Osteoblast (primary cell): ENCODE measurements at places on chromosomes 4 and X.

DNA sequence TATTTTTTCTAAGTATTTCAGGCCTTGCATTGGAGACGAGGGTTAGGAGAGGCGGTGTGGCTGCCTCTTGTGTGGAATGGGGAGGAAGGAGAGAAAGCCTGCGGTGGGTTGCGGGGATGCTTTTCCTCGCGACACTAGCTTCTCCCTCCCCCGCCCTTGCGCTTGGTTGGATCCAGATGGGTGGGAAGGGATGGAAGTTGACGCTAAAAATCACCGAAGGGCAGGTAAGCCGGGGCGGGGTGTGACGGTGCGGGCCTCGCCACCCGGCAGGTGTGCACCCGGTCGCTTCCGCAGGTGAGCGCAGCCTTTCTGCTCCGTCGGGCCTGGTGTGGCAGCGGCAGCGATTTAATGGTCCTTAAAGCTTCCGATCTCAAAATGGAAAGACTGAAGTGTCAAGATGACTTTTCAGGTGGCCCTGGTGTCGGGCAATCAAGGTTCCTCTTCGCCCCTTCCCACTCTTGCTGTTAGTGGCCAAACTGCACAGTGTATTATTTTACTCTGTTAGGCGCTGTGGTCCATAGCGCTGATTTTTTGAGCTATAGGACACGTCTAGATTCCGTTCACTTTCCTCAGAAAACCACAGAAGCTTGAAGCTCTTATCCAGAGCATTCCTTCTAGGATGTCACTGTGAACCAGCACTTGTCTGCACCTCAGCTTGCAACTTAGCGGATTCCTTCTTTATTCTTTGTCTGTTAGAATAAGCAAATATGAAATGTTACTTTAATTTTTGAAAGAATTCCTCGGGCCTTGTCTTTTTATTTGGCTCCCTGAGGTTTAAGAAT, 765 bp downstream of the ENOPH1 start:
- DNase-seq: peak; percentile 89
- H3K27ac ChIP-seq: peak overlapping the region; percentile 96
- peak overlapping the region; percentile 98 for H3K4me3 ChIP-seq
- no peaks in the 10 kb centered on the region for H3K27me3 ChIP-seq
- H3K36me3 ChIP-seq: peaks cover 25% of the 10 kb centered on the region

GRCh38 chr4:147480891-147481576, at the start of gene EDNRA:
EDNRA (plus strand) TSS chr4:147481097; CDS start chr4:147485682, 4,585 bp downstream.
- no peaks in the 10 kb centered on the region for H3K27me3 ChIP-seq
- H3K36me3 ChIP-seq: no peaks in the 10 kb centered on the region
- peak within 1 kb of the TSS; percentile 26 for H3K27ac ChIP-seq

- H3K4me3 ChIP-seq: no peak overlapping the region
- no peaks in the 10 kb centered on the region for H3K36me3 ChIP-seq
- no peak overlapping the region for H3K27ac ChIP-seq
These were observed 47.2 kb upstream of the CD99 start for GRCh38 chrX:2643880-2644279.

- no peaks in the 10 kb centered on the region for H3K4me1 ChIP-seq
- H3K36me3 ChIP-seq: no peaks in the 10 kb centered on the region
- no peak overlapping the region for H3K27ac ChIP-seq
- H3K27me3 ChIP-seq: peaks cover 43% of the 10 kb centered on the region
- peak; percentile 43 for DNase-seq
- H3K4me3 ChIP-seq: no peak overlapping the region
These were observed 26.3 kb downstream of the RTL5 start for GRCh38 chrX:72105436-72105835.

DNA sequence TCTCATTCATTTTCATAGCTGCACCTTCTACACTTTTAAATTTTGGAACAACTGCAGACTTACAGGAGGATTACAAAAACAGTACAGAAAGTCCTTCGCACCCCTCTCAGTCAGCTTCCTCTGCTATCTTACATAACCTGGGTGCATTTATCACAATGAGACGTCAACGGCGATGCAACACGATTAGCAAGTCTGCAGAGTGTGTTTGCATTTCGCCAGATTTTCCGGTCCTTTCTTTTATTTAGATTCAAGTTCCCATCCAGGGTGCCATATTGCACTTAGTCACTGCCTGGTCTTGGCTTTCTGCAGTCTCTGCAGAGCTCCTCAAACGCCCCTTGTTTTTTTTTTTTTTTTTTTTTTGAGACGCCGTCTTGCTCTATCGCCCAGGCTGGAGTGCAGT, 85.9 kb downstream of the ASMT start:
- no peaks in the 10 kb centered on the region for H3K36me3 ChIP-seq
- H3K4me1 ChIP-seq: no peaks in the 10 kb centered on the region
- DNase-seq: no peak
- H3K4me3 ChIP-seq: no peak overlapping the region

- H3K4me1 ChIP-seq: peaks cover 18% of the 10 kb centered on the region
- H3K27me3 ChIP-seq: no peaks in the 10 kb centered on the region
- H3K27ac ChIP-seq: no peak overlapping the region
- H3K36me3 ChIP-seq: no peaks in the 10 kb centered on the region
- DNase-seq: no peak
- H3K4me3 ChIP-seq: no peak overlapping the region
These were observed 6.9 kb upstream of the CXCL1 start for GRCh38 chr4:73862322-73862721.

- DNase-seq: no peak
- peaks cover 20% of the 10 kb centered on the region for H3K4me1 ChIP-seq
- H3K36me3 ChIP-seq: no peaks in the 10 kb centered on the region
- H3K27me3 ChIP-seq: no peaks in the 10 kb centered on the region
- H3K4me3 ChIP-seq: peak overlapping the region; percentile 28
These were observed 42.1 kb upstream of the MAGEA4 start for GRCh38 chrX:151870602-151871001.

DNA sequence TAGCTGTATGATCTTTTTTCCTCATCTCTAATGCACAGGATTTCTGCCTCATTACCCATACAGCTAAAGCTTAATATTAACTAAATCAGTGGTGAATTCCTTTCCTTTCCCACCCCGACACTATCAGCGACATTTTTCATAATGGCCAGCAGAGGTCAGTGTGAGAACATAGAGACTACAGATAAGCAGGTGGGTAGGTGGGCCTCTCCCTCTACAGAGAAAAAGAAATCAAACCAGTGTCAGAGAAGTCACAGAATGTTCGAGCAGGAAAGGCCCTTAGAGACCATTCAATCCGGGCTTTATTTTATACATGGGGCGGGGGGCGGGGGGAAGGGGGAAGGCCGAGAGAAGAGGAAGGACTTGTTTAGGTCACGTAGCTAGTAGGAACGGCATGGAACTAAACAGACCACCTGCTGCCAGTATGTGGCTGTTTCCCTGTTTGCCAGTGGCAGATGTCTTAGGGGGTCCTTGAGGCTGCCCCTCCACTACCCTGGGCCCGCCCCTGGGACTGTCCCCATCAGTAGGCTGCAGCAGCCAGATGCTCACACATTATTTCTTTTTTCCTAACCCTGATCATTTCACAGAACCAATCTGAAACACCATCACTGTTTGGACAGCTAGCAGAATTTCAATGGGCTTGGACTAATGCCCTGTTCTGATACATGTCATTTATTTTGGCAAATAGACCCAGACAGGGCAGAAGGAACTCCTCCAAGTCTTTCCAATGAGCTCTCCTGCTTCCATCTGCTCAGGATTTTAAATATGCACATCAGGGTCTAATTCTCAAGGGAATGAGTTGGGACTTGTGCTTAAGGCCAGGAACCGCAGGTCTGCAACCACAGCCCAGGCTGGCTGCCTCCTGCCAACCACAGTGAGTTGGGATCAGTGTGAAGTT, 133.4 kb downstream of the ATG4A start:
- no peak for DNase-seq
- no peak overlapping the region for H3K27ac ChIP-seq
- no peaks in the 10 kb centered on the region for H3K36me3 ChIP-seq
- no peaks in the 10 kb centered on the region for H3K4me1 ChIP-seq
- H3K27me3 ChIP-seq: peaks cover 33% of the 10 kb centered on the region

DNA sequence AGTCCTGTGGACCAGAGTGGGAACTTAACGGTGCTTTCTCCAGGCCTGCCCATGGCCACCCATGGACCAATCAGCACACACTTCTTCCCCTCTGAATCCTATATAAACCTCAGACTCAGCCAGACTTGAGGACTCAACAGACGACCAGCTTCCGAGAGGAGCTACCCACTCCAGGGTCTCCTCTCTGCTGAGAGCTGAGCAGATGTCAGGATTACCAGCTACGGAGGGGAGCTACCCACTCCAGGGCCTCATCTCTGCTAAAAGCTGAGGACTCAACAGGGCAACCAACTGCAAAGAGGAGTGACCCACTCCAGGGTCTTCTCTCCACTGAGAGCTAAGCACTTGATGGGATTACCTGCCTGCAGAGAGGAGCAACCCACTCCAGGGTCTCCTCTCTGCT, 80.0 kb upstream of the DDX60 start:
- H3K27ac ChIP-seq: no peak overlapping the region
- DNase-seq: no peak
- no peaks in the 10 kb centered on the region for H3K27me3 ChIP-seq

- H3K27ac ChIP-seq: no peak overlapping the region
- no peaks in the 10 kb centered on the region for H3K27me3 ChIP-seq
- H3K36me3 ChIP-seq: peaks cover 5% of the 10 kb centered on the region
- no peak overlapping the region for H3K4me3 ChIP-seq
These were observed 22.3 kb downstream of the GAK start for GRCh38 chr4:909821-910220.

DNA sequence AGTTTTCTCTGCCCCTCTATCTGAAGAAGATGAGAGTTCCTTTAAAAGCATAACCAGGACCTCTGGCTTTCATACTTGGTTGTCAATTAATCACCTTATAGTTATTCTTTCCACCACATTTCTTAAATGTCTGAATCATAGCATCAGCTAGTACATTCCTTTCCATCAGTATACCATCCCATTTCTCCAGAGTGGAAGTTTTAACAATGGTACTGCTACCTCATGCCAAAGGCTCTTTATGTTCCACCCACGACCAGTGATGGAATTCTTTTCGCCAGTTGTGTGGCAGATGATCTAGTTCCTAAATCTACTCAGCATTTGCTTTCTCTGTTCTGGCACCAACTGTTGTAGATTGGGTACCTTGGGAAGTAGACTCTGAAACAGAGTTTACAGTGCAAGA, 379.8 kb downstream of the ZNF674 start:
- peak; percentile 58 for DNase-seq
- H3K27me3 ChIP-seq: peaks cover 9% of the 10 kb centered on the region
- H3K36me3 ChIP-seq: no peaks in the 10 kb centered on the region
- peaks cover 16% of the 10 kb centered on the region for H3K4me1 ChIP-seq
